Stromal cell of bone marrow (primary cell): ENCODE measurements at places on chromosomes 1 and 21.

- DNase-seq, result no peak
These were observed 2.2 kb downstream of the CACNA1E start for GRCh38 chr1:181485287-181486097.

- DNase-seq, result no peak
These were observed 50.6 kb upstream of the COG2 start for GRCh38 chr1:230591678-230592077.

DNA sequence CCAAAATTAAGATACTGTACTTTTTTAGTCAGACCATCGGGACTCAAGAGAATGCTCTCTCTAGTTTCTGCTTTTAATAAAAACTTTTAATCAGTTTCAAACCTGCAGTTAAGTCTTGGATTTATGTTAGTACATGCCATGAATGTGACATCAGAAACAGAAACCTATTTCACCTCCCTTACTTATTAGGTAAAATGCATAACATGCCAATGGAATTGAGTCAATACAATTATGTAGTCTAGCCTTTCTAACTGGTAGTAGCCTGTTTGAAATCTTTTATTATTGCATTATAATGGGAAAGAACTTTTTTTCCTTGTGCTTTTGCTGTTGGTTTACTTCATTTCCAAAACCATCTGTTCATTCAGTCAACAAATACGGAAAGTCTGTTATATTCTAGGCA lies 4.8 kb downstream of the PHACTR4 start:
- DNase-seq, result no peak

DNA sequence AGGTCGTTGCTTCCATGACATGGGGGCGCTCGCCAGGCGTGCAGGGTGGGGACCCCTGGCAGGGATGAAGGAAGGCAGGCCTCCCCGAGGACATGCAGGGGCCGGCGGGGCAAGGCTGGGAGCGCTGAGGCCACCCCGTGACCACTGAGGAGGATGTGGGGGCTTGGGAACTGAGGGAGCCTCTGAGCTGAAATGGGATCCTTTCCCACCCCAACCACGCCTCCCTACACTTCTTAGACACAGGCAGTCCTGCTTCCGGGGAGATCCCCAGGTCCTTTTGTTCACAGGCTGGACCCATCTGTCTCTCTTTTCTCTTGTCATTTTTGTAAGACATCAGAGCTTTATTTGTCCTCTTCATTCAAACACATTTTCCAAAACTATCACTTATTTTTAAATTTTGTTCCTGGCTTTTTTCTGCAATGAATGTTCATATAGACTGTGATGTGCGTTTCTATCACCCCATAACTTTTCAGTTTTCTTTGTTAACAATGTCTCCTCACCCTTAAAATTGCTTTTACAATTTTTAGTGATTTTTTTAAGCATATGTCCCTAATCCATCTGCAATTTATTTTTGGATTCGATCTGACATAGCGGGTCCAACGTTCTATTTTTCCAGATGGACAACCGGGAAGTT lies 156.7 kb upstream of the BACE2 start:
- DNase-seq, result no peak

DNA sequence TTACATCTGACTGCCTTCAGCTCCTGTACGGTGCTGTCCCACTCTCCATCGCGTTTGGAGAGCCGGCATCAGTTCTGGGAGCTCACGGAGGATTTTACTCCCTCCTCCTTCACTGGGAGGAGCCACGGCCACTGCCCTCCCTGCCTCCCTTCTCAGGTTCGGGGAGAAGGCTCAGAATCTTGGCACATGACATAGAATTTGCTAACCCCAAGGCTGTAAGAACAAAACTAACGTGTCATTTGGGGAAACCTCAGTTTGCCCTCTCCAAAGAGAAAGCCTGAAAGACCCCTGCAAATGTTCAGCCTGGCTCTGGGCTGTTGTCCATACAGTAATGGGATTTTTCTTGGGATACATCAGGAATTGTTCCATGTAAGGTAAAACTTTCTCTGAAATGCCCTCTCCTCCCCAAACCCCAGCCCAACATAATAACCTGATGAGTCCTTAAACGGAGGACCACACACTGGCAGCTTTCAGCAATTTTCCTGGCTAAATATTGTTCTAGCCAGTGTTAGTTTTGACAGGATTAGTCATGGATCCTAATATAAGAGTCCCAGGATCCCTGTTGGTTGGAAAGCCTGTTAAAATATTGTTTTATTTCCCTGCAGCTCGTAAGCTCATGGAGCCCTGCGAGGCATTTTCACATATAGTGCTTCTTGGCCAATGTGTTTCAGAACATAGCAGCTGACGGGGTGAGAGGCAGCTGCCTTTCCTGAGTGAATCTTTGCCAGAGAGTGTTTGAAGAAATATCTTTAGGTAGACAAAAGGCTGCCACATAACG lies 98.8 kb downstream of the RHOU start:
- no peak for DNase-seq

DNA sequence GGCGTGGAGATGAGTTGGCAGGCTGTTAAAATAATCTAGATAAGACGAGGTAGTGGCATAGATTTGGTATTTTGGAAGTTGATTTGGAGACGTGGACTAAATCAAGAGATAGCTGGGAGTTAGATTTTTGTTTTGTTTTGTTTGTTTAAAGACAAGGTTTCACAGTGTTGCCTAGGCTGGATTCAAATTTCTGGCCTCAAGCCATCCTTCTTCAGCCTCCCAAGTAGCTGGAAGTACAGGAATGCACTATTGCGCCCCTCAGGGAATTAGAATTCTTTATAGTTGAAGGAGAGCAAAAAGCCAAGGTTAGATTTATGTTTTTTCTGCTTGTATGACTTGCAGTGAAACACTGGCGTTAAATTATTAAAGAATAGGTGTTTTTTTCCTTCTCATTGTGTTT lies 22.3 kb upstream of the SNRPE start:
- DNase-seq, result peak; percentile 36

GRCh38 chr1:65067491-65068201 lies 80.4 kb upstream of the AK4 start:
- peak; percentile 78 for DNase-seq

DNA sequence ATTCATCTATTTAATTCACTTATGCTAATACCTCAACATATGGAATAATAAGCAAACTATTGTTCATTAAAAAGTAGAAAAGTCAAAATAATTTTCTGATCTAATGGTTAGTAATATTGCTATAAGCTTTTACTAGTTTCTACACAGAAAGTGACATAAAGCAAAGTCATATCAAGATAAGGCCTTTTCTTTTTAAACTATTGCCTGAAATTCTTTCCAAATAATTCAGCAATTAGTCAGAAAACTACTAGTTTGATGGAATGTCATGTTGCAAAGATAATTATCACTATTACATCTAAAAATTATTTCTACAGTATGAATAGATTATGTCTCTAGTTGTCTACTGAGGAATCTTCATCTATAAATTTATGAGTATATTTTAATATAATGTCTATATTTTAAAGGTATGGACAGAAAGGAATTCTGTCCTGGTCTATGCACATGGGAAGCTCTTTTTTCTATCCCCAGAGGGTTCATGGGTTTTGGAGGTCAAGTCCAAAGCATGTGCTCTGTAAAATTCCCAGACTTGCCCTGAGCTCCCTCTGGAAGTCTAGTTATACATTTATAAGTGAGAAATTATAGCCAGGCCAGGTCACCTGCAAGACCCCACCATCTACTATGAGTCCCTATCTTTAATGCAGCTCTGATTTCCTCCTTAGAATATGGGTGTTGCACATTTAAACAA lies 84.6 kb upstream of the DPYD start:
- no peak for DNase-seq

DNA sequence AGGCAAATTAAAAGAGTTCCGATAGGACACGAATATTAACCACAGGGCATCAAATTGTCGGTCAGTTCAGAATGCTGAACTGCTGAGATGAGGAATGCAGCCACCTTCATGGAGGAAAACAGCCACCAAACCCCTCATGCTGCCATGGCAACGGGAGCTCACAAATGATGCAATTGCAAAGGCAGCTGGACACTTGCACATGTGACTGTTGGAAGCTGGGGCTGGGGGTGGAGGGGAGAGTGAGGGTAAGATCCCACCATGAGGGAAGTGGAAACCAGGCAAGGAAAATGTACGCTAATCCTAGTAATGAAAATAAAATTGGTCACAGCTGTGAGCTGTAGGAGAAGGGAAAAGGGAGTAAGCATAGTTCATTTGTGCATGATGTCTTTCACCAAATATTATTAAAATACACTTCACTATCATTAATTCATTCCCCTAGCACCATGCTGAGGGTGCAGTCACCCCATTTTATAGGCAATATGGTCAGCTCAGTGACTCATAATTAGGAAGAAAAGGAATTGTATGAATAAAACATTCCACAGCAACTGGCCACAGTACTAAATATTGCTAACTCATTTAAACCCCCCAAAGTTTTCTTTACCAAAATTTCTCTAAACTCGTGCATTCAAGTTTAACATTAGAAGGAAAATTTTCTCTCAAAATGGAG lies 15.3 kb downstream of the BECN2 start:
- no peak for DNase-seq
